ENCODE measurements at places on chromosomes 1 and 21.
A peak's percentile ranks its signal among the peaks of the same experiment; 100 is the strongest.

- no peak for DNase-seq
Measured at GRCh38 chr1:44947063-44947773, 39.2 kb downstream of the EIF2B3 start.

GRCh38 chr1:27598902-27599528 lies 4.9 kb downstream of the AHDC1 start:
- no peak for DNase-seq

DNA sequence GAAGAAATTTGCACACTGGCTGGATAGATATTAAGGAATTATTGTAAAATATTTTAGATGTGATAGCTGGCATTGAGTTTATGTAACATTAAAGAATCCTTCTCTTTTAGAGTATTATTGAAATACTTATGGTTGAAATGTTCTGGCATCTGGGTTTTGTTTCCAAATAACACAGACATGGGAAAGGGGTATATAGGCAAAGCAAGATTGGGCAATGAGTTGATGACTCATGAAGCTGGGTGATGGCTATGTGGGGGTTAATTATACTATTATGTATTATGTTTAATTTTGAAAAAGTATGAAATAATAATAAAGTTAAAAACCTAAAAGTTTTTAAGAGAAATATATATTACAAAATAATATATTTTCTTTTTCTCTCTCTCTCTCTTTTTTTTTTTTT lies 12.5 kb upstream of the PTPN14 start:
- DNase-seq: no peak

DNA sequence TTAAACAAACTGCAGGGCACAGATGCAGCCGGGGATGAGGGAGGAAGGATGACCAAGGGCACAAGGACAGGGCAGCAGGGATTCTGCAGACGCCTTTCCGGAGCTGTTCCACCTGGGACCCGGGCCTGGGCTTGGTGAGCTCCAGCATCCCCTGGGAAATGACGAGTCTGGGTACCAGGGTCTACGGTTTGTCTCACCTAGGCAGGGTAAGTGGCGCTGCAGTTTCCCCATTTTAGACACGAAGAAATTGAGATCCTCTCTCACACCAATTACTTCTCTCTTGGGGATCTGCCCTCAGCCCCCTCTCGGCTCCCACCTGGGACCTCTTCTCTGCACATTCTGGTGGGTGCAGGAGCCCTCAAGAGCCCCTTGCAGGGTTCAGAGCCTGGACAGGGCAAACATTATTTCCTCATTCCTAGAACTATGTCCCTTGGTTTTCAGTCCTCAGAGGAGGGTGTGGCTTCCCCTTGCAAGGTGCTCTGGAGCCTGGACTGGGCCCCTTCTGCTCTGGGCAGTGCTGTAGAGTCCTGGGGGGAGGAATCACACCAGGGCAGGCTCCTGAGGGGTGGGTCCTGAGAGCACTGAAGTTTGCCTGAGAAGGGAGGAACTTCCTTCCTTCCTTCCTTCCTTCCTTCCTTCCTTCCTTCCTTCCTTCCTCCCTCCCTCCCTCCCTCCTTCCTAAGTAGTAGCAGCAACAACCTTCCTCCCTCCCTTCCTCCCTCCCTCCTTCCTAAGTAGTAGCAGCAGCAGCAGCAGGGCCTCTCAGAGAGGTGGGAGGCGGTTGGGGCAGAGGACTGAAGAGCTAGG lies 16.0 kb downstream of the RAP1GAP start:
- no peak for DNase-seq

GRCh38 chr1:208243967-208244916 lies at the start of gene PLXNA2:
Gene PLXNA2 (minus strand): TSS chr1:208244384. CDS start chr1:208217922, 26,462 bp downstream.
- peak; percentile 62 for DNase-seq

DNA sequence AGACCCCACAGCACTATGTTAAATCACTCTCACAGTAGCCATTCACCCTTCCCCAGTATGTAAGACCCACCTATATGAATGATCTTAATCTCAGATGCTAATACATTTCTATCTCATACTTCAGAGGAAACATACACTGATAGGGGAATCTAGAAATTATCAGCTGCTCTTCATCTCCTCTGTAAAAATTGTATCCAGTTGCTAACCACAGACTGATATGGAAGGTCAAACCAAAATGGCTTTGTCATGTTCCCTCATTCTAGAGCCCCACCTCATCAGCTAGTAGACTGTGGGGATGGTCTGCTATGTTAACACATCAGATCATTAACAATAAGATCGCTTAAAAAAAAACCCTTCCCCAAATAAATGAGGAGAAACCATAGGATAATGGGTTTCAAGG lies 71.7 kb downstream of the UBR4 start:
- DNase-seq: no peak

- no peak for DNase-seq
Measured at GRCh38 chr1:30165116-30165515, 558.3 kb downstream of the MATN1 start.

DNA sequence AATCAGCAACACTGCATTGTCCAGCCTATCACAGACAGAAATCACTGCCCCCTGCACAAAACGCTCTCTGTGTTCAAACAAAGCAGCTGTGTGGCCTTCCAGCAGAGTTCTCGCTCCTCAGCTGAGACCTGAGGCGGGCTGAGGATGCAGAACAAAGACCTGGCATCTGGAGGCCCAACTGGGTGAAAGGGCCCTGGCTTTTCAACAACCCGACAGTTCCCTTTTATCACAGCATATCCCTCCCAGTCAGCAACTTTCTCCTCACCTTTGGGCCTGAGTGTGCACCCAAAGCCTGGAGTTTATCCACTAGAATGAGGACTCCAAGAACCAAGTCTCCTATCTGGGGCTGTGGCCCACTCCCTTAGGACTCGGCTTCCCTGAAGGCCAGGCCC lies 42.6 kb upstream of the A3GALT2 start:
- DNase-seq: no peak

DNA sequence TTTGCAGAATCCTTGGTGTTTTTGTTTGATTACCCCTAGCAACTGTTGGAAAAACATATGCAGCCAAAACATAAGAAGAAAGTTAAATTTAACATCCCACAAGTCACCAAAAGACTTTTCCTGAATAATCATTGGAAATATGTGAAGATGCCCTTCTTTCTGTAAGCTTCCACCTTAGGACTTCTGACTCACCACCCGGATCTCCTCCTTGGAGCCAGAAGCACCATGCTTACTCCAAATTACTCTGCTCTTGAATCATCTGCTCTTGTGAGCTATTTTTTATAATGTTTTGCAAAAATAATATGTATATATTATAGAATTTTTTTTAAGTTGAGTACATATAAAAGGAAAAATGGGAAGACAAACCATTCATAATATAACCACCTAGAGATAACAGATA lies 391.7 kb downstream of the KCTD3 start:
- DNase-seq: no peak

- DNase-seq: no peak
Measured at GRCh38 chr1:87103074-87103473, 188.6 kb downstream of the HS2ST1 start.

DNA sequence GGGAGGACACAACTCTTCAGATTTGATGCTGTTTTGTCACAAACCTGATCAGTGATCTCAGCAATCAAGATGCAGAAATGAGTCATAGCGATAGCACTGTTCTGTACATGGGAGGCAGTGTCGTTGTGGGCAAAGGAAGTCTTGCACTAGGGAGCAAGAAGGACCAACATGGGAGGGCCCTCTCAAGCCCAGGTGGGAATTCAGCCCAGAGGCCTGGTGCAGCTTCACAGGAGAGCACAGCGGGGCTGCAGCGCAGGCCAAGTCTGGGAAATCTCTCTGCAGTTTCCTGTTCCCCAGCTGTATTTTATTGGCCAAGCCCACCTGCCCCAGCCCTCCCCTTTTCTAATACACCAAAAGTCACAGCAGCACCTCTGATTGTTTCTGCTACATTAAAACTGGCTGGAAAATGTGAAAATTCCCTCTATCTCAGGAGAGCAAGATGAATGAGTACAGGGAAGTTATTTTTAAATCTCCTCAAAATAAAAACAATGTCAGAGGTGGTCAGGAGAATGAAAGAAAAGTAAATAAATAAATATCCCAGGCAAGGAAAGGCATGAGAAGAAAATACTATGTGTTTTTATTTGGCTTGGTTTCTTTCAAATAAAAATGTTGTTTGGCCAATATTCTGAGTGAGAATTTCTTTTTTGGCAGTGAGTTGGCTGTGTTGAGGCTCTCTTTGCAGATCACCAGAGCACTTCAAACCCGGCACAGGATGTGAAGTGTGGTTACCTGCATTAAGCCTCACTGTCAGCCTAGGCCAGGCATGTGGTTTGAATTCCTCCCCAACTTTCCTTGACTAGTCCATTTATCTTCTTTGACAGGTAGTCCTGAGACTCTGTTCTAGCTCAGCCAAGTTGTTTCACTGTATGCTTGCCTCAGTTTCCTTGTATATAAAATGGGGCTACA lies 422.1 kb downstream of the PLPP3 start:
- DNase-seq: no peak

GRCh38 chr1:104172243-104172681 lies 422.6 kb downstream of the AMY1C start:
- DNase-seq: no peak

DNA sequence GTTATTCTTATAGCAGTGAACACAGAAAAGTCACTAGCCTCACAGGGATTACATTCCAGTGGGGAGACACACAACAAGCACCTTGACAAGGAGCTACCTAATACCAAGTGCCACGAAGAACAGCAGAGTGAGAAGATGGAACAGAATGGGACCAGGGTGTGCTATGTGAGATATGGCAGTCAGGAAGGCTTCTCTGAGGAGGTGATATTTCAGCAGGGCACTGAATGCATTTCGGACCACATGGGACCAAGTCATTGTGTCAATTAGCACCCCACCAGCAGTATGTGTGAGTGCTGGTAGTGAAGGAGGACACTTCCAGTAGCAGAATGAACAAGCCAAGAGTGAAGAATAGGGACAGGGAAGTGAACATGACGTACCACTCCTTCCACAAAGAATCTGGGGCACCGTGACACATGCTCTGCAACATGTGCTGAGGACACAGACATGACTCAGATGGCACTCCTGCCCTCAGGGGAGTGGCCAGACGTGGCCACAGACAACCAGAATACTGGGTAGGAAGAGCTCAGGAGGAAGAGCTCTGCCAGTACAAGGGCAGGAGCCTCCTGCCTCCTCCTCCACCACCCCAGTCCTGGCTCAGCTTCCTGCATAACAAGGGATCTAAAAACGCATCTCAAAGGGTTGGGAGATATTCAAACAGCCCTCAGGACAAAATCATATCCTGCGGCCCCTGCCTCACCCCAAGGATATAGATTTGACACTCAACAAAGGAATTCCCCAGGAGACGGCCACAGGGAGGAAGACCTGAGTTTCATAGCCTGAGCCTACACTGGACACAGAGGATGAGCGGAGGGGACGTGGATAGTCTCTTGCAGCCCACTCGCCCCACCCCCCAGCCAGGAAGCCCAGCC lies 102.5 kb downstream of the TRABD2B start:
- DNase-seq: no peak

- DNase-seq: no peak
Measured at GRCh38 chr1:226126824-226127569, 59.5 kb downstream of the ACBD3 start.

Measured in caudate nucleus (tissue), 63 donors.